Right lung (tissue), 10 donors: ENCODE measurements at places on chromosomes 3 and 15.

DNA sequence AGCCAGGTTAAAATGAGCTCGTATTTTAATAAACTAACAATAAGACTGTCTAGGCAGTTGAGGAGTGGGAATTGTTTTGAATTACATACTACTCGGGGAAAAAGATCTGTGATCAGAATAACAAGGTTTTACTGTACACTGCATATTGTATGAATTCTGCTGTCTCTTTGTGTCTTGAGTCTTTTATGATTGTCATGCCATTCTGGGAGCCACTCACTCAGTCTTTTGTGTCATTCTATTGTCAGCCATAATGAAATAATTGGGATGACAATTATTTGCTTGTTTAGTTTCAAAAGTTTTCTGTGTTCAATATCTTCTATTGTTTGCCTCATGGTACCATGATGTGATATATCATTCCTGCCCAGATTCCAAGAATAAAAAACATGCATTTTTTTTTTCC, 339.6 kb upstream of the TBL1XR1 start:
- DNase-seq: no peak

DNA sequence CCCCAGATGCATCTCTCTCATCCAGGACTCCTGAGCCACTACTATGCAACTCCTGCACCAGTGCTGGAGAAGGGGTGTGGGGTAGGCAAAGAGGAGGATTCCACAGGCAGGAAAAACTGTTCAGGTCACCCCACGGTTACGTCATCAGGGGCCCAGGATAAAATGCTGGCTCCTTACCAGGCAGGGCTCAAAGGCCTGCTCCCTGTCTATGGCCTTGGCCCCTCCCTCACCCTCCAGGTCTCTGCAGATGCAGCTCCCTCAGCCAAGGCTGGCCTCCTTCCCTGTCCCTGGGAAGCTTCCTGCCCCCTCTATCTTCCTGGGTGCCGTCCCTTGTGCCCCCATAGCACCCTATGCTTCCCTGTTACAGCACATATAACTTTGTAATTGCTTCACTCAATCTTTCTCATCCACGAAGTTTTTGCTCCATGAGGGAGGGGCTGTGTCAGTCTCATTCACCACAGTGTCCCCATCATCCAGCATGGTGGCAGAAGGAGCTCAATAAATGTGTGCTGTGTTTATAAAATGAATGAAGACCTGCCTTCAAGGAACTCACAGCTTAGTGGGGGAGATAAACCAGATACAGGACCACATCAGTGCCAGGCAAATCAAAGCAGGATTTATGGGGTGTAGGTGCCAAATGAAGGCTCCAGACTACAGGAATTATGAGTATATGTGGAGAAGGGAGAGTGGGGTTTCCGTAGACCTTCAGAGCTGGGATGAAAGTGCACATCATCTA, 18.6 kb downstream of the KBTBD13 start:
- no peak for DNase-seq

- no peak for DNase-seq
These were observed 164.3 kb downstream of the FNDC3B start for GRCh38 chr3:172203522-172204258.

DNA sequence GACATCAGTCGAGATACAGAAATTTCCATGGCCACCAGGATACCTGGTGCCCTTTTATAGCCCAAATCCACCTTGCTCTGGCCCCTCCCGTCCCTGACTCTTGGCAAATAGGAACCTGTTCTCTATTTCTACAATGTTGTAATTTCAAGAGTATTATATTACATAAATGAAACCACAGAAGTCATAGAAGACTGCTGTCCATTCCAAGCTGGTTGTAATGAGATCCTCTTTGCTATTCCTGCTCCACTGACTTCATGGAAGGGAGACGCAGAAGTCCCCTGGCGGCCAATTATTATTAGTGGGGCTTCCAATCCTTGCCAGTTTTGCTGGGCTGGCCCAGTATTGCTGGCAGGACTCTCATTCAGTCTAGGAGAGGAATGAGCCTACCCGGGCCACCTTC, 26.6 kb downstream of the DCP1A start:
- no peak for DNase-seq

DNA sequence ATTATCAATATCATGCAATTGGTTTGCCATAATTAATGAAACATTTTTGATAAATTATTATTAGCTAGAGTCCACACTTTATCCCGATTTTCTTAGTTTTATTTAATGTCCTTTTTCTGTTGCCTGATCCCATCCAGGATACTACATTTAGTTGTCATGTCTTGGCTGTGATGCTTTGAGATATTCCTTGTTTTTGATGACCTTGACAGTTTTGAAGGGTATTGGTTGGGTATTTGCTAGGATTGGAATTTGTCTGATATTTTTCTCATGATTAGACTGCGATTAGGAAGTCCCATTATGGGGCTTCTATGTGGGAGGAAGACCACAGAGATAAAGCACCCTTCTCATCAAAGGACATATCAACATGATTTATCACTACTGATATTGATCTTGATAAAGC, 43.0 kb downstream of the CGNL1 start:
- DNase-seq: no peak

DNA sequence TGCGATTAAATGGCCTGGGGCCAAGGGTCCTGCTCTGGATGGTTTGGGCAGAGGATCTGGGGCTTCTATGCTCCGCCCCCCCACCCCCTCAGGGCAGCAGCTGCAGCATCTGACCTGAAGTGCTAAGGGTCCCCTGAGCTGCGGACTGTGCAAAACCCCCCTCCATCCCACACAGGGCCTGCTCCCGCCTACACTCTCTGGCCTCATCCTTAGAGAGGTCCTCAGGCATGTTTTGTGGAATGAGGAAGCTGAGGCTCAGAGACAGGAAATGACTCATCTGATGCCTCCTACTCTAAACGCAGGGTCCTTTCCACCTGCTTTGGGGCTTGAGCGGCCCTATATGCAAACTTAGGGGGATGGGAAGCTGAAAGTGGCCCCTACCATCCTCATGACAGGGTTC, 59.5 kb upstream of the CTSH start:
- no peak for DNase-seq

DNA sequence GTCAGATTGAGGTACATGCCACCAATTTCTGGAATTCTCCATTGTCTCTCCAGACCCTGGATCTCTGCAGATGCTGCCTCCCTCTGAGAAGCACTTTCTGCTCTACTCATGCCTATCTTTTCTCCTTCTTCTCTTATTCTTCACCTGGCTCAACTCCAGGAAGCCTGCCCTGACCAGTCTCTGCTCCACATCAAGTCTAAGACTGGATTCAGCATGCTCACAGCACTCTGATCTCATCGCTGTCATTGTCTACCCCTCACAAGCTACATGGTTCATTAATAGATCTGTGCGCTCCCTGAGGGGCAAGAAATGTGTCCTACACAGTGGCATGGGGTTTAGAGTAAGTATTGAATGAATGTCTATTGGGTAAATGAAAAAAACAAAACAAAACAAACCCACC, 38.7 kb downstream of the CCR4 start:
- no peak for DNase-seq

GRCh38 chr15:22735781-22736180, 50.7 kb upstream of the NIPA1 start:
- DNase-seq: no peak

DNA sequence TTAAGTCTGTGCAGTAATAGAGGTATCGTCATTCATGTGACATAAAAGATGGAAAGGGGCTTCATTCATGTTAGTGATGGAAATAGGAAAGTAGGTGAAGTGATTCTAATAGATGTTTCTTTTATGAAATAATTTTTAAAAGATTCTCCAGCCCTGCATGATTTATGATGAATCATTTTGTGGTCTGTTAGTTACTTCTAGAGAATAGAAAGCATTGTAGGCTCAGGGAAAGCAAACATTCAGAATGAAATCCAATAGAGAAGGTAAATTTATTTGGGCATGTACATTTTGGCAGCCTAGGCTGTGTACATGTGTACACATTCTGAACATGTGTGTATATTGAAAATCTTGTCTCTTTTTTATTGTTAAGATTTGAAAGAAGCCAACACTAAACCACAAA, 23.1 kb downstream of the PPARG start:
- DNase-seq: no peak

DNA sequence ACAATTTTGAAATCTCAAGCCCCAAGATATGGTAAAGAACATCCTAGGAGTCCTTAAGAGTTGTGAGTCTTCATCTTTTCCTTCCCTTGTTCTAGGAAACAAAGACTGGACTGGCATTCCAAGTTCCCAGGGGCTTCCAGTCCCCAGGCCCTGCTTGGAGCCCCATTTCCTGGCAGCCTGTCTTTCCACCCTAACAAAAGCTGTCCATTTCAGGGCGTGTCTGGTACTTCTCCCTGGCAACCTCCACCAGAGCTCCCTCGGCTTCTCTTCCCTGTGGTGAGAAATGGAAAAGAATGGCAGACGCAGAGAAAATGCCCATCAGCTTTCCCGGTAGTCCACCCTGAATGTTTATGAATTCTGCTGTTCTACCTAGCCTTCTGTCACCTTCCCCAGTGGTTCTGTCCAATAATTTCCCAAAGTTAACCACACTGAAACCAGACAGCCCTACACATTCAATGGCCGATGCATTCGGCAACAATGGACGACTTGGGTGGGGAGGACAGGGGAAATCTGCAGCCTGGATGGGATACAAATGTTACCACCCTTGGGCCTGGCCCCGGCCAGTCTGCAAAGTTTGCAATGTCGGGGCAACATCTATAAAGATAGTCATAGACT, 6.8 kb downstream of the RAB6B start:
- no peak for DNase-seq

DNA sequence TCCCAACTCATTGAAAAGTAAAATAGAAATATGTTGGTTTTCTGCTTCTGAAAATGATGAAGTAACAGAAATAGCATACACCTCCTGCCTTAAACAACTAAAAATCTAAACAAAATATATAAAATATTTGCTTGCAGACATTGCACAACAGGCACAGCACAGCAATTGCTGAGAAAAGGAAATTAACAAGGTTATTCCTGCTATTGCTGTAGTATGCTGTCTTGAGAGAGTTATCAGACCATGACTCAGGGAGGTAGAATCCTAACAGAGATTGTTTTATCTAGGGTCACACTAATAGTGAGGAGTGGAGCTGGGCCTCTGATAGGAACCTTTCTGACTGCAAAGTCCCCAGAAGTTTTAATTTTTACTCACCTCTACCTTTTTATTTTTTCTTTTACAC, 72.6 kb downstream of the ZBTB20 start:
- DNase-seq: no peak

DNA sequence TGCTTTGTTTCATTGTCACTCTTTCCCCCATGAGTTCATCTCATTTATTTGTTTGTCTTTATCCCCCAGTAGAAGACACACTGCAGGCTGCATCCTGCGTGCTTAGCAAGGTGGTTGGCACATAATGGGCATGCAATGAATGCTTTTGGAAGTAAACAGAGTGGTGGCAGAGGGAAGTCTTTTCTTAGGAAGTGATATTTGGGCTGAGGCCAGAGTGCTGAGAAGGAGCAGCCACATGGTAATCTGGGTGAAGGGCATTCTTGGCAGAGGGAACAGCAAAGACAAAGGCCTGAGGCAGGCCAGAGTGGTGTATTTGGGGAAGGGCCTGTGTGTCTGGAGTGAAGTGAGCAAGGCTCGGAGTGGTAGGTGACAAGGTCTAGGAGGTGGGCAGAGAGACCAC, 17.7 kb upstream of the ADAMTS7 start:
- no peak for DNase-seq

GRCh38 chr3:52196977-52197376, 983 bp upstream of the ALAS1 start:
- DNase-seq: no peak

DNA sequence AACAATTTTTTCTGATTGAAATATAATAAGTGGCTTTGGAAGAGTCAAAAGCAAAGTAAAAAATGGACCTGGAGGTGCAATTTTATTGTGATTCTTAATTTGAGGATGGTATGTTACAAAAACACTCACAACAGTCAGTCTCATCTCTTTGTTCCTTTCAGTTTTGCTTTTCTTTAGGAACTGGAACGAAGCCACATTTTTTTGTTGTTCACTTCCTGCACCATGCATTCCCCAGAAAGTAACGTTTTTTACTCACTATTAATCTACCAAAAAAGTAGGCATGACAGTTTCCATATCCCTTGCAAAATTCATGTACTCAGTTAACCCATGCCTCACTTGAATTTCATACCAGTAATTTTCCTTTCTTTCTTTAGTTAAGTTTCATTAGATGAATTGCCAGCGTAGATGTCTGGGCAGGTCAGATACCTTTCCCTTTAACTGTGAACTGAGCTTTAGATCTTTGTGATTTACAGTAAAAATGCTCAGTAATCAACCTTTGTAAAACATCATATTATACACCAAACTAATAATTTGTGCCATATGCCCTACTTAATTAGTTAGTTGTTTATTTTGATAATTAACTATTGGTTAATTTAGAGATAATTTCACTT, 384.3 kb downstream of the ROBO1 start:
- DNase-seq: no peak

DNA sequence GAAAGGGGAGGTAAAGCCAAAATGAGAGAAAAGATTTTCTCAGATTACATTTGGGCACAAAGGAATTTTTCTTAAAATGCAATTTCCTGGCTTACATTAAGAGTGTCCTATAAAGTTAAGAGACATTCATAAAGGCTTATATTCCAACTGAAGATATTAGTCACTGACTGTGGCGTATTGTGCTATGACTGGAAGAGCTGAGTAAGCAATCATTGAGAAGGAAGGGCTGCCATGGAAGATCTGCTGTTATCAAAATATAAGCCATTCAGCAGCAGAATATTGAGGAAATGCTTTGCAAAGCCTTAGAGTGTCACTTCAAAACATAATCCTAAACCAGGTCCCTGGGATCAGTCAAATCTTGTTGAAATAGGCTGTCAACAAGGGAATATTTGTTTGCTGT, 593.9 kb downstream of the TUSC7 start:
- DNase-seq: no peak

DNA sequence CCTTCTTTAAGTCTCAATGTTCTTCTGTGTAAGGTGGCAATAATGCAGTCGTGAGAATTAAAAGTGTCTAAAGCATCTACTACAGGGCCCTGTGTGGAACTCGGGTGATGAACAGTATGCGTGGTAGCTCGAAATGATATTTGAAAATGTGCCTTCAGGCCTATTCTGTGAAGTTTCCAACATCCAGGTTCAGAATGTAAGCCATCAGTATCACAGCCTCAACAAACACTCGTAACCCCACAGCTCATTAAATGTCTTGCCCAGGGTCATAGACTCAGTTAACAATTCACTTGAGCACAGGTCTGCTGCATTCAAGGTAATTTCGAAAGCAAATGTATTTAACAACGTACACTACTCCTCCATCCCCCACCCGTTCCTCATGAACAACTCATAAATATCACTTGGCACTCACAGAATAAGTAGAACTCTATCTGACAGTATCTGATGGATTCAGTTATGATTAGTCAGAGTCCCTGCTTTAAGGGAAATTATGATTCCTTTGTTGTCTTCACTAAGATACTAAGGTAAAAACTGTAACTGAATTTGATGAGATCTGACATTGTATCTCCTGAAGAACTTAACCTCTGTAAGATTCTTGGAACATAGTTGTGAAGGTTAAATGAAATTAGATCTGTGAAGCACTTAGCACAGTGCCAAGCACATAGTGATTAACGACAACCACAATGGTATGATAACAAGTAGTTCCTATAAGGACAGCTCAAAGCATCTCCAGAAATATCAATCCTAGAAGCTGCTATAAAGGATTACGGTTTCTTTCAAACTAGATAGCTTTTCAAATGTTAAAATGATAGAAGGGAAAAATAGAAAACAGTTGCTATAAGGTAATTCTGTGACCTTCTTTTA, 642.3 kb downstream of the TBL1XR1 start:
- DNase-seq: no peak
